ENCODE measurements at places on chromosomes 13 and 19. TPM values are rescaled to one million over a fixed set of nuclear protein-coding genes. Genes with fewer than 3 reads are reported as not detected.

DNA sequence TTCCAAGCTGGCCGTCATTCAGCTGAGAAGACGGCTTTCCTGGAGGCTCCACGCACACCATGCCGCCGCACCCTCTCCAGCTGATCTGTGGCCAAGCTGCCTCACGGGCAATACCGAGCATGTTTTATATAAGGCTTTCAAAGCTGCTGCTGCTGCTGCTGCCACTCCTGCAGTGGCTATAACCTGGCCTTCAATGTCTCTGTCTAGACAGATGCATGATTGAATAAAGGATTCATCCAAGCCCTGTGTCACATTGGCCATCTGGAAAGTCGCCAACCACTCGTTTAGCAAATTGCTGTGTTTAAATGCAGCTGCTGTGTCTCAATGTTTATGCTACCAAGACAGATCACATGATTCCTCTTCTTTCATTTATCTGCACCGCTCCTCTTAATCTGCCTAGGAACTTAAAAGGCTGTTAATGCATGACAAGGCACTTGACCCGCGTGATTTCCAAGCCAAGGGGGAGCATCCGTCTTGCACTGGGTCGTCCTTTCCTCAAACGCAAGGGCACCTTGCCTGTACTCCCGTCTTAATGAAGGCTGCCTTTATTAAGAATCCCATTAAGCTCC lies 114.3 kb downstream of the TEX26 start:
- H3K36me3 ChIP-seq, result no peaks in the 10 kb centered on the region
- no peak overlapping the region for H3K27ac ChIP-seq
- H3K27me3 ChIP-seq, result peaks cover 24% of the 10 kb centered on the region
- peaks cover 35% of the 10 kb centered on the region for H3K4me1 ChIP-seq
- DNase-seq, result no peak
- no peak overlapping the region for H3K4me3 ChIP-seq

- no peak overlapping the region for H3K27ac ChIP-seq
- no peaks in the 10 kb centered on the region for H3K36me3 ChIP-seq
- H3K4me1 ChIP-seq, result peaks cover 23% of the 10 kb centered on the region
- peaks cover 54% of the 10 kb centered on the region for H3K27me3 ChIP-seq
- peak overlapping the region; percentile 52 for H3K4me3 ChIP-seq
Measured at GRCh38 chr13:20193907-20194631, 1.3 kb upstream of the GJB2 start.

DNA sequence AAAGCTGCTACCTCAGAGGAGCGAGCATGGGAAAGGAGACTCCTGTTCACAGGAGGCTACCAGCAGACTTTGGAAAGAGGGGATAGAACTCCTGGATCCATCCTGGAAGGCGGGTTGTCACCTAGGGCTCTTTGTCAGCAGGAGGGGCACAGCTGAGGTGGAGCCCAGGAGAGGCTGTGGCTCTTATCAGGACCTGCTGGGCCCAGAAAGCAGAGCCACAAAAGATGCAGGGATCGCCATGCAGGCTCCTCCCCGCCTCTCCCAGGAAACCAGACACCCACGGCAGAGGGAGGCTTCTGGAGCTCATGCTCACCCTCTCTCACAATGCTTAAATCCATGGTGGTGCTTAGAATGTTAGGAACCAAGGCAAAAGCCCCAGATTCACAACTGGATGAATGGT lies 994.2 kb downstream of the UQCRFS1 start:
- H3K36me3 ChIP-seq, result no peaks in the 10 kb centered on the region
- DNase-seq, result no peak
- H3K27me3 ChIP-seq, result peaks cover 4% of the 10 kb centered on the region
- H3K27ac ChIP-seq, result no peak overlapping the region

GRCh38 chr13:28623782-28624706 lies 34.9 kb upstream of the POMP start:
- no peaks in the 10 kb centered on the region for H3K36me3 ChIP-seq
- peaks cover 8% of the 10 kb centered on the region for H3K4me1 ChIP-seq
- no peaks in the 10 kb centered on the region for H3K27me3 ChIP-seq
- H3K27ac ChIP-seq, result peak overlapping the region; percentile 23
- peak; percentile 19 for DNase-seq

DNA sequence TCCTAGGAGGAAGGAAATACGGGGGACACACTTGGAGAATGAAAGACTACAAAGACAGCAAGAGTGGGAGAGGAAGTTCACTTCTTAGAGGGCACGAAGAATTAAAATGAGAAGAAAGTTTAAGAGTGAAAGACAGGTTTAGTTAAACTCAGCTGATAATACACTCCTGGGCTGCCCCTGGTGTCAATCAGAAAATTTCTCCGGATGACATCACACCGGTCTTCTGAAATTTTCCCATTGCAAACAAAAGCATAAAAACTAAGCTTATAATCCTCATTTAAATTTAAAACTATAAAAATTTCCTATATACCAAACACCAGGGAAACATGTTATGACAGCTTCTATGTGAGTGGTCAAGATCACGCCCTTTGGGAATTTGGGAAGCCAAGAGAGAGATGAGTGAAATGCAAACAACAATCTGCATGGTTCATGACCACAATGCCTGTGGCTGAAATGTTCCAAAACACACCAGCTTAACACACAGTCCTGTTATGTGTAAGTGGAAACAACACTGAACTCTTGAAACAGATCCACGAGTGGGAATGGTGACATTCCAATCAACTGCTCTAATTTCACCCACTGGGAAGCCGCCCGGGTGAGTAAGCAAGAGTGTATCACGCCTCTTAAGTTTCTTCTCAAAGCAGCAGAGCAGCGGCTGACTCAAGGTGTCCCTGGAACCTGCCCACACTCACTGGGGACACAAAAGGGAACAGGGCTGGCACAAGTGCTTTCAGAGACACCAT lies 49.0 kb downstream of the BRD4 start:
- H3K27me3 ChIP-seq, result no peaks in the 10 kb centered on the region
- H3K27ac ChIP-seq, result peak overlapping the region; percentile 84
- DNase-seq, result peak; percentile 50
- peaks cover 1% of the 10 kb centered on the region for H3K36me3 ChIP-seq
- peak overlapping the region; percentile 12 for H3K4me3 ChIP-seq

- no peaks in the 10 kb centered on the region for H3K27me3 ChIP-seq
- no peak for DNase-seq
- peaks cover 1% of the 10 kb centered on the region for H3K36me3 ChIP-seq
- no peak overlapping the region for H3K27ac ChIP-seq
Measured at GRCh38 chr19:38283271-38283670, 18.9 kb downstream of the SPINT2 start.

- H3K27me3 ChIP-seq, result no peaks in the 10 kb centered on the region
- DNase-seq, result no peak
- no peaks in the 10 kb centered on the region for H3K4me1 ChIP-seq
- no peak overlapping the region for H3K27ac ChIP-seq
Measured at GRCh38 chr19:32252333-32252669, 93.1 kb upstream of the ZNF507 start.

Gene THSD1
- 0.31 TPM for total RNA-seq

- H3K36me3 ChIP-seq, result peaks cover 24% of the 10 kb centered on the region
- H3K27me3 ChIP-seq, result no peaks in the 10 kb centered on the region
- peaks cover 40% of the 10 kb centered on the region for H3K4me1 ChIP-seq
- H3K27ac ChIP-seq, result peak overlapping the region; percentile 100
- DNase-seq, result peak; percentile 31
- peak overlapping the region; percentile 95 for H3K4me3 ChIP-seq
Measured at GRCh38 chr19:19321141-19321577, 530 bp downstream of the MAU2 start.

DNA sequence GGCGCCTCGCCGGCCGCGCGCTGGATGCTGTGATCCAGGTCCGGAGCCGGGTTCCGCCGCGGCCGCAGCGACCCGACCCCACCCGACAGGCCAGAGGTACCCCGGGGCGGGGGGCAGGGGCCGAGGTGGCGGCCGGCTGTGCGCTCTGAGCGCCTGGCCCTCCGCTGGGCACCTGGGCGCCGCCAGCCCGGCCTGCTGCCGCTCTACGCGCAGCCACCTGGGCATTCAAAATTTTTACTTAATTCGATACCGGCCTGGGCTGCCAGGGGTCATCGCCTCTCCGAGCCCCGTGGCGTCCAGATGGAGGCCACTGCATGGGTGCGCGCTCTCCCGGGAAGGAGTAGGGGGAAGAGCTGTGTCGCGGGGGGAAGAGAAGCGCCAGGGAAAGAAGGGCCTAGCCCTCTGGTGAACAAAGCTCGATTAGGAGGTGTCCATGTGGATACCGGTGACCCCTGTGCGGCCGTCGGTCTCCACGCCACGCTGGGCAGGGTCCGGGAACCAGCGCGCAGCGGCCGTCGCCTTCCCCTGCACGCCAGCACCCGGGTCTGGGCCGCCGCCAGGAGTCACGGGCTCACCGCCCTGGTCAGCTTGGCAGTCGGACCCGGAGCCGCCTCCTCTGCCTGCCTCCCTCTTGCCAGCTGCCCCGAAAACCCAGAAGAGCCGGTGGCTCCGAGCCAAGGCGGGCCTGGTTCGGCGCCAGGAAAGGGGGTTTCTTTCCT lies 666 bp downstream of the BIVM start:
- H3K4me3 ChIP-seq, result peak overlapping the region; percentile 92
- peak overlapping the region; percentile 81 for H3K27ac ChIP-seq

GRCh38 chr13:110338441-110339101 lies 31.5 kb downstream of the COL4A2 start:
- H3K4me3 ChIP-seq, result no peak overlapping the region
- H3K36me3 ChIP-seq, result no peaks in the 10 kb centered on the region
- peaks cover 19% of the 10 kb centered on the region for H3K27me3 ChIP-seq
- H3K4me1 ChIP-seq, result peaks cover 21% of the 10 kb centered on the region
- H3K27ac ChIP-seq, result no peak overlapping the region

Gene DCT
- total RNA-seq, result not detected

DNA sequence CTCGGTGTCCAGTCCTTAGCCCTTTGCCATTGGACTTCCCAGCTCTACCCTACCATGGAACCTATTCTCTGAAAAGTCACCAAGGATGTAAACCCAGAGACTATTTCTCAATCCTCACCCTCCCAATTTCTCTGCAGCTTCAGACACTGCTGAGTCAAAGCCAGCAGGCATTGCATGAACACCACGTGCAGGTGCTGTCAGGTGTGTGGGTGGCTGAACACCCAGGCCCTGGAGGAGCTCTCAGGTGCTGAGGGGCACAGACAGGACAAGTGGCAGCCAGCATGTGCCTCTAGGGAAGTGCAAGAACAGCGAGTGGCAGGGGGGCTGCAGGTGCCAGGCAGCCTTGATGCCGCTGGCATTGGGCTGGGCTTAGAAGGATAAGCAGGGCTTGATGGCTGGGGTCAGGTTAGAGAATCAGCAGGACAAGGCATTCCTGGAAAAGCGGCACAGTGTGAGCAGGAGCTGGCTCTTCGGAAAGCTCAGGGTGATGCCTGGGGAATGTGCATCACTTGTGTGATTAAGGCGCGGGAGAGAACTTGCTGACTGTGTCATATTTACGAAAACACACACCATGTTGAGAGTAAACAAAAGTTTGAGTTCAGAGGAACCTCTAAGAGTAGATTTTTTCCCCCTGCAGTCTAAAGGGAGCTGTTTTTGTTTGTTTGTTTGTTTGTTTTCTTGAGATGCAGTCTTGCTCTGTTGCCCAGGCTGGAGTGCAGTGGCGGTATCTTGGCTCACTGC lies 83.8 kb downstream of the LNX2 start:
- no peaks in the 10 kb centered on the region for H3K36me3 ChIP-seq
- H3K4me3 ChIP-seq, result no peak overlapping the region
- peaks cover 7% of the 10 kb centered on the region for H3K4me1 ChIP-seq
- no peak for DNase-seq

- H3K4me1 ChIP-seq, result peaks cover 15% of the 10 kb centered on the region
- H3K4me3 ChIP-seq, result no peak overlapping the region
- DNase-seq, result no peak
- peaks cover 51% of the 10 kb centered on the region for H3K27me3 ChIP-seq
Measured at GRCh38 chr13:106532111-106532929, 3.1 kb downstream of the EFNB2 start.

DNA sequence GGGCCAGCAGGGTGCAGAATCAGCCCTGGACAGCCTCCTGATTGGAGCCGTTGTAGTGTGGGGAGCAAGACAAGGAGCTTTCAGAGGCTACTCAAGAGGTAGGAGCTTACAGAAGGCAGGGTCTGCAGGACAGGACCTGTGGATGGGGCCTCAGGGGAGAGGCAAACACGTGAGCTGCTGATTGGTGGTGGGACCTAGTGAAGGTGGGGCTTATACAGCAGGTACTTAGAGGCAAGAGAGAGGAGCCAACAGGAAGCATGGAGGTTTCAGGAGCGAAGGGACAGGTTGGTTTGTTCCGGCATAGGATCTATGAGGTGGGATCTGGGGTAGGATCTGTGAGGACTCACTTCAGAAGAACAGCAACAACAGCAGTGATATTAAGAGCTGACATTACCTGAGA lies 32.4 kb downstream of the ZSWIM4 start:
- H3K4me3 ChIP-seq, result no peak overlapping the region
- peaks cover 6% of the 10 kb centered on the region for H3K4me1 ChIP-seq
- H3K27me3 ChIP-seq, result no peaks in the 10 kb centered on the region
- H3K27ac ChIP-seq, result no peak overlapping the region

DNA sequence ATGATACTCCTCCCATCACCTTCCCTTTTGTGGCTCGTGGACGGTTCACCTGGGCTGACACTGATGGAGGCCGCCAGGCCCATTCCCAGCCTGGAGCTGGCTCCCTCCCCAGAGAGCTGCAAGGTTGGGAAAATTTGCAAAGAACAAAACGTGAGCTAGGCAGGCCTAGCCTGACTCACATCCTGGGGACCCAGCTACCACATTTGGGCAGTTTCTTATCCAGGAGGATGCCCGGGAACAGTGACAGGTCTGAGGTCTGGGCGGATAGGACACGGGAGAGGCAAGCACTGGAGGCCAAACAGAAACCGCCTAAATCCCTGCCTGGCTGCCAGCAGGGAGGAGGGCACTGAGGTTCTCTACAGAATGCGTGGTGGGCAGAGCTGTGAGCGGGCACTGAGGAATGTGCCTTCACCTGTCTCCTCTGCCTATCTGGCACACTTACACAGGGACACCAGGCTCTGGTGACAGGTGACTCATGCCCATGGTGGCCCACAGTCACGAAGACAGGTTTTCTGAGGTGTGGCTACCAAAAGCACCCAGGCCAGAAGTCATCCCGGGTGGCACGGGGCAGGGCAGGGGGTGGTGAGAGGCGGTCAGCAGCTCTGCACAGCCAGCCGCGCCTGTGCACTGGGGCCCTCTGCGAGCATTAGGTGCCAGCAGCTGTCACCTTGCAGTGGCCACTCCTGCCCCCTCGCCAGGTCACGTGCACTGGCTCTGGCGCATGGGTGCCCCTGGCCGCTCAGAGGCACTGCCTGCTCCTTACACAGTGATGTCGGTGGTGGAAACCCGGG lies 23.2 kb downstream of the SH3GL1 start:
- H3K27ac ChIP-seq, result peak overlapping the region; percentile 46
- DNase-seq, result no peak
- H3K4me1 ChIP-seq, result peaks cover 61% of the 10 kb centered on the region
- H3K4me3 ChIP-seq, result no peak overlapping the region
- H3K36me3 ChIP-seq, result peaks cover 13% of the 10 kb centered on the region

Gene PLK5
- not detected for total RNA-seq

- peaks cover 3% of the 10 kb centered on the region for H3K4me1 ChIP-seq
- no peak overlapping the region for H3K4me3 ChIP-seq
- no peak overlapping the region for H3K27ac ChIP-seq
- H3K27me3 ChIP-seq, result peaks cover 50% of the 10 kb centered on the region
Measured at GRCh38 chr13:98141091-98141490, 1.8 kb upstream of the FARP1 start.

DNA sequence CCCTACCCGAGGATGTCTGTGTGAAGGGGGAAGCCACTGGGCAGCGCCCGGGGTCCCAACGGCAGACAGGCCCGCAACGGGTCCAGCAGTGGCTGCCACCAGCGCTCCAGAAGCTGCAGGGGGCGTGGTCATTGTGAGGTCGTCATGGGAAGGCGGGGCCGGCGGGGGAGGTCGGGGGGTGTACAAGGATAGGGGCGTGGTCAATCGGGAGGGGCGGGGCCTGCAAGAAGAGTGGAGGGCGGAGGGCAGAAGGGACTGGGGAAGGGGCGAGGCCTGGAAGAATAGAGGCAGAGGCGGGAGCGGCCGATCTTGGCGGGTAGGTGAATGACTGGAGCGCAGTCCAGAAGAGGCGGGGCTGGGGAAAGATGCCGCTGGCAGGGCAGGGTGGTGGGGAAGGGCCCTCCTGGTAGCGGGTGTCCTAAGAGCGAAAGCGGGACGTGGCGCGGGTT lies 4.4 kb downstream of the FUZ start:
- peaks cover 15% of the 10 kb centered on the region for H3K36me3 ChIP-seq
- H3K4me1 ChIP-seq, result peaks cover 33% of the 10 kb centered on the region
- peak overlapping the region; percentile 73 for H3K4me3 ChIP-seq
- DNase-seq, result peak; percentile 89
